ENCODE measurements at places on chromosomes 7 and 10. TPM values are rescaled to one million over a fixed set of nuclear protein-coding genes. Genes with fewer than 3 reads are reported as not detected.

Gene ITPRID1
- total RNA-seq = not detected

Gene ATOH7
- total RNA-seq = not detected

DNA sequence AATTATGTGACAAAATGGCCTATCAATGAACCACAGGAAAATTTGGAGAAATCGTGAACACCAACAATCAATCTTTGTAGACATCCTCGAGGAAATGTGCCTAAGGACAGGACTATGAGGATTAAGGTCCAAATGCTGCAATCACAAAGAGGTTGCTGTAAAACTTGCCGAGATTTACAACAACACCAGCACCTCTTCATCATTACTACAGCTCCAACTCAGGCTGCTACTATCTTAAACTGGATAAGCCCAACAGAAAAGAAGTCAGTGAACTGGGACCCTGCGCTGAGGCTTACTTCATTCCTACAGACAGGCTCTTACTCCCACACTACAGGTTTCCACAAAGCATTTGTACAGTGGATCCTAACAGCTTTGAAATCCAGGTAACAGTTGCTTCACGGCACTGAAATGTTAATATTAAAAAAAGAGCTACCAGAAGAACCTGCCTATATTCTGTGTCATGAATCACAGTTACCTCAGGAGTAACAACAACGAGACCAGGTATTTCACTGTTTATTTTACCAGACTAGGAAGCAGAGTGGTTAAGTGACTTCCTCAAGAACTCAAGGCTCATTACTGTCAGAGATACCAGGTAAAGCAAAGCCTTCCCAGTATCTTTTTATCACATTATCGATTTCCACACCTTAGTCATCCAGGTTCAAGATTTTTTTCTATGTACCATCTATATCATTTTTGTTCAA is 23.9 kb downstream of the CACUL1 start:
- no peaks in the 10 kb centered on the region for H3K27me3 ChIP-seq
- H3K4me1 ChIP-seq = peaks cover 80% of the 10 kb centered on the region
- no peak overlapping the region for H3K4me3 ChIP-seq
- peaks cover 5% of the 10 kb centered on the region for H3K36me3 ChIP-seq
- H3K27ac ChIP-seq = no peak overlapping the region

Gene NXPH1
- total RNA-seq = not detected

Gene ATG9B
- not detected for total RNA-seq

- no peak for DNase-seq
- no peak overlapping the region for H3K27ac ChIP-seq
- peaks cover 30% of the 10 kb centered on the region for H3K4me1 ChIP-seq
- peaks cover 86% of the 10 kb centered on the region for H3K27me3 ChIP-seq
- H3K36me3 ChIP-seq = no peaks in the 10 kb centered on the region
Measured at GRCh38 chr10:133332936-133333699, 3.6 kb downstream of the CALY start.

DNA sequence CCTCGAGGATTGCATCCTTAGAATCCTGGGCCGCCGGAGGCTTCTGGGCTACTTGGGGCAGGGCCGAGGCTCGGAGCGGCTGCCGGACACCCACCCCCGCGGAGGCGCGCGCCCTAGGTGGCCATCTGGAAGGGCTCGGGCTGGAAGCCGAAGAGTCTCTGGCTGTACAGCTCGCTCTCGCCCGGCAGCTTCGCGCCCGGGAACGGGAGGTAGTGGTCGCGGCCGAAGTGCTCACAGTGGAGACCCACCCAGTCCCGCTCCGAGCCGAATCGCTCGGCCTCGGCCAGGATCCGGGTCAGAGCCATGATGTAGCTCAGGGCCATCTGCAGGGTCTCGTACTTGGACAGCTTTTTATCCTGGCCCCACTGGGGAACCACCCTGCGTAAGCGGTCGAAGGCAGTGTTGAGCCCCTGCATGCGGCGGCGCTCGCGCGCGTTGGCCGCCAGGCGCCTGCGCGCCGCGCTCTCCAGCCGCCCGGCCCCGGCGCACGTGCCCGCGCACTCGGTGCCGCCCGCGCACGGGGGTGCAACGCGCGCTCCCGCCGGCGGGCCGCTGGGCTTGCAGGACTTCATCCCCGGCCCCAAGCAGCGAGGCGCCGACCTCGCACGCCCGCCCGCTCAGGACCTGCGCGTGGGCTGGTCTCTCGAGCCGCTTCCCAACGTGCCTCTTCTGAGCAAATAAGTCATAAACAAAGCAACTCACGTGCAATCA is 652 bp downstream of the ATOH7 start:
- no peaks in the 10 kb centered on the region for H3K36me3 ChIP-seq
- H3K27ac ChIP-seq = peak overlapping the region; percentile 76
- peaks cover 8% of the 10 kb centered on the region for H3K27me3 ChIP-seq
- peaks cover 8% of the 10 kb centered on the region for H3K4me1 ChIP-seq

GRCh38 chr7:47937065-47937687 is 11.1 kb downstream of the PKD1L1 start:
- no peaks in the 10 kb centered on the region for H3K27me3 ChIP-seq
- H3K4me1 ChIP-seq = peaks cover 63% of the 10 kb centered on the region
- peak overlapping the region; percentile 4 for H3K27ac ChIP-seq
- DNase-seq = no peak
- H3K36me3 ChIP-seq = peaks cover 3% of the 10 kb centered on the region

GRCh38 chr7:88689821-88690220 is 69.7 kb upstream of the ZNF804B start:
- H3K36me3 ChIP-seq = no peaks in the 10 kb centered on the region
- H3K4me1 ChIP-seq = no peaks in the 10 kb centered on the region
- no peaks in the 10 kb centered on the region for H3K27me3 ChIP-seq
- H3K4me3 ChIP-seq = no peak overlapping the region
- H3K27ac ChIP-seq = no peak overlapping the region

GRCh38 chr7:78080241-78080640 is 281.7 kb downstream of the PHTF2 start:
- no peak overlapping the region for H3K27ac ChIP-seq
- H3K4me3 ChIP-seq = no peak overlapping the region
- H3K36me3 ChIP-seq = no peaks in the 10 kb centered on the region
- no peaks in the 10 kb centered on the region for H3K4me1 ChIP-seq
- no peak for DNase-seq

DNA sequence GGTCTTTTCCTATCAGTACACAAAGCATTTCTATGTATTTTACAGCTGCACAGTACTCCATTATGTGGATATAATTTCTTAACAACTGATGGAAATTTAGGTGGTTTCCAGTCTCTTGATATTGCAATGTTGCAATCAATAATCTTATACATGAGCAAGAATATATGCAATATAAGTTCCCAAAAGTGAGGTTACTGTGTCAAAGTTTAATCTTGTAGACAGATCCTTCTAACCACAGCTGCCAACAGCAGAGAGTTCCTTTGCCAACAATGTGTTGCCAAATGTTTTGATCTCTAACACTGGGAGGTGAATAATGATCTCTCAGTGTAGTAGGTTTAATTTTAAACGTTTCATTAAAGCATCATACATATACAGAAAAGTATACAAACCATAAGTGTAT is 54.5 kb downstream of the CUL2 start:
- H3K36me3 ChIP-seq = peaks cover 88% of the 10 kb centered on the region
- DNase-seq = no peak
- peaks cover 5% of the 10 kb centered on the region for H3K4me1 ChIP-seq
- H3K27me3 ChIP-seq = no peaks in the 10 kb centered on the region
- H3K27ac ChIP-seq = no peak overlapping the region

- H3K36me3 ChIP-seq = peaks cover 29% of the 10 kb centered on the region
- peak overlapping the region; percentile 82 for H3K4me3 ChIP-seq
- H3K27ac ChIP-seq = peak overlapping the region; percentile 97
- no peak for DNase-seq
- no peaks in the 10 kb centered on the region for H3K27me3 ChIP-seq
- H3K4me1 ChIP-seq = peaks cover 34% of the 10 kb centered on the region
Measured at GRCh38 chr7:1160670-1161021, 650 bp upstream of the ZFAND2A start.

DNA sequence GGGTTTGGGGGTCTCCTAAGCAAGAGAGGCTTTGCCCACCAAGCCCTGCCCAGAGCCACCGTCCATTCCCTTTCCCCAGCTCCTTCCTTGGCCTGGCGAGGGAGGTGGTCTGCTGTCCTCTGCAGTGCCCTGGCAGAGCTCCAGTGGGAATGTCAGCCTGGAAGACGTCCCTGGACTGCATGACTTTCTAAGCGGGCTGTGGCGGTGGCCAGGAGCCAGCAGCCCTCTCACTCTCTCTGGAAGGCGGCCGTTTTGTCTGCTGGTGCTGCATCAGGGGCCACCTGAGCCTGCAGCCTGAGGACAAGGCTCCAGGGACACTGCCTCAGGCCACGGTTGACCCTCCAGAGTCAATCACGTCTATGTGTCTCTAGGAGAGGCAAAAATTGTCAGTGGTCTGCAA is 271.0 kb downstream of the SKAP2 start:
- peak; percentile 16 for DNase-seq
- peaks cover 47% of the 10 kb centered on the region for H3K27me3 ChIP-seq

DNA sequence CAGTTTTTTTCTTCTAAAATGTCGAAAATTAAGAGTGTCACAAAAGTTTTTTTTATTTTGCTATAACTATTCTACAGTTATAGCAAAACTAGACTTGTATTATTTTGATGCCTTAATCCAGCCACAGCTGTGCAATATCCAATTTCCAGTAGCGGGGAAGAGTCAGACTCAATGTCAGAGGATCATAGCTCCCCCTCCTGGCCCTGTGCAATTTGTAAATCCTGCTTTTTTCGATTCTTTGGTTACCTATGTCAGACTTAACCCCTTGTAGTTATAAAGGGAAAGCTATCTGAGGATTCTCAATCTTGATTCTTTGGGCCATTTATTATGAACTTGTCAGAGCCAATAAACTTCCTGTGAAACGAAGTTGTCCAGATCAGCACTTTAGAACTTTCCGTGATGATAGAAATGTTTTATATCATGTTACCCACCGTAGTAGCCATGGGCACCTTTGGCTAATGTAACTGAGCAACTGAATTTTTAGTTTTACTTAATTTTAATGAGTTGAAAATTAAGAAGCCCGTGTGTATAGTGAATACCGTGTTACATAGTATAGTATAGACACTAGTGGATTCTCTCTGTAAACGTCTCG is 87.7 kb upstream of the PRKCQ start:
- H3K4me3 ChIP-seq = no peak overlapping the region
- H3K27me3 ChIP-seq = peaks cover 37% of the 10 kb centered on the region
- peaks cover 17% of the 10 kb centered on the region for H3K4me1 ChIP-seq
- no peak for DNase-seq
- no peak overlapping the region for H3K27ac ChIP-seq
- no peaks in the 10 kb centered on the region for H3K36me3 ChIP-seq

All from left ventricle myocardium inferior (tissue), 1 donor.